ENCODE measurements at places on chromosomes 1 and 21.

DNA sequence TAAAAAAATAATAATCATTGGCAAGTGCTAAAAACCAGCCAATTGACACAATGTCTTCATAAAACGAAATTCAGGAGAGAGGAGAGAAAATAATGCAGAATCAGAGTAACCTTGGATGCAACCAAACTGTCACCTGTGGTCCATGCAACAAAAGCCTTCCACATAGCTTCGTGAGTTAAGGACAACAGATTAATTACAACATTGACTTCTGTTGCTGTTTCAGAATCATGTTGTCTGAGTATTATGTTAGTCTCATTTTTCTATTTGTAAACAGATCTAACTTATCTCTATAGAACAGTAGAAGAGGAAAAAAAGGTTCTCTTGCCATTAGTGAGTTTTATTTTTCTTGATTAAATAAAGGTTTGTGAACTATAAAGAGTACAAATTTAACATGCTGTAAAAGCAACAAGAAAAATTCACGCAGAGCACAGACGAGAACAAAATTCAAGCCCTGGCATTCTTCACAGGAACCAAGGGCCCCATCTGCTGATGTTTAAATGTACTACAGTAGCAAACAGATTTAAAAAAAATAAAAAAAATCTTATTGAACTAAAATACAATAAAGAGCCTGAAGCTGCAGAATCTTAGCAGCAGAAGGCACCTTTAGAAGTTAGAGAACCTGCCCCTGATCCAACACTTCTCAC, 381.1 kb upstream of the PKN2 start:
- DNase-seq, result no peak

DNA sequence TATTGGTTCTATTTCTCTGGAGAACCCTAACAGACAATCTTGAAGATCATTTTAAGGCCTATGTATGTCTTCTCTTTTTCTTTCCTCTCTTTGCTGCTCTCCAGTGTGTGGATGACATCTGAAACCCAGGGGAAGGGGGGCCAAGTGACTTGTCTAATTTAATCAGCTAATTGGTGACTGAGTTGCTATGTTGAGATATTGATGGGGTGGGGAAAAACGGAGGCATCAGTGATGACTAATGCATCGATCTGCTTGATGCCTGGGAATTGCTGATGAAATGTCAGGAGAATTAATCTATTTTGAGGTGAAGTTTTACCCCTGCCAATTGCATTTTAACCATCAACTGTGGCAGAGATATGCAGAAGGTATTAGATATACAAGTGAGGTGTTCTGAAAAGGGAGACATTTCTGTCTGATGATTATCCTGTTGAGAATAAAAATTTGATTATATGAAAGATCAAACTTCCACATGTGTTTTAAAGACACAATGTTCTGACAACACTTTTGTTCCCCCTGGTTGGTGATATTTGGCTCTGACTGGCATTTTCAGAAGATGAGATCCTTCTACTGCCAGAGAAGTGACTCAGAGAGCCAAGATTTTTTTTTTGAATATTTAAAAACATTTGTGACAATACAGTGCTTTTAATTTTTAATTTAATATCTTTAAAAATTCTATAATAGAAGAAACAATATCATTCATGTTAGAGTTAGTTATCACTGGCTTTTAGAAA, 18.7 kb upstream of the PTGFR start:
- DNase-seq, result no peak

DNA sequence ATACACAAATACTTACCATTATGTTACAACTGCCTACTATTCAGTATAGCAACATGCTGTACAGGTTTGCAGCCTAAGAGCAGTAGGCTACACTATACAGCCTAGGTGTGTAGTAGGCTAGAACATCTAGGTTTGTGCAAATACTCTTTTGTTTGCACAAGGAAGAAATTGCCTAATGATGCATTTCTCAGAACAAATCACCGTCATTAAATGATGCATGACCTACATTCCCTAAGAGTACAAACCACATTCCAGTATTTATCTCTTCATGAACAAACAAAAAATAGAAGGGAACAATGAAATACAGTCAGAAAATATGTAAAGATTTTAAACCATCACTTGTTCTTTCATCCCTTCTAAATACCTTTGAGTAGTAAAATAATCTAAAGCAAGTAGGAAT, 109.7 kb upstream of the HP1BP3 start:
- no peak for DNase-seq

GRCh38 chr1:91428182-91428798, 23.7 kb upstream of the HFM1 start:
- no peak for DNase-seq

DNA sequence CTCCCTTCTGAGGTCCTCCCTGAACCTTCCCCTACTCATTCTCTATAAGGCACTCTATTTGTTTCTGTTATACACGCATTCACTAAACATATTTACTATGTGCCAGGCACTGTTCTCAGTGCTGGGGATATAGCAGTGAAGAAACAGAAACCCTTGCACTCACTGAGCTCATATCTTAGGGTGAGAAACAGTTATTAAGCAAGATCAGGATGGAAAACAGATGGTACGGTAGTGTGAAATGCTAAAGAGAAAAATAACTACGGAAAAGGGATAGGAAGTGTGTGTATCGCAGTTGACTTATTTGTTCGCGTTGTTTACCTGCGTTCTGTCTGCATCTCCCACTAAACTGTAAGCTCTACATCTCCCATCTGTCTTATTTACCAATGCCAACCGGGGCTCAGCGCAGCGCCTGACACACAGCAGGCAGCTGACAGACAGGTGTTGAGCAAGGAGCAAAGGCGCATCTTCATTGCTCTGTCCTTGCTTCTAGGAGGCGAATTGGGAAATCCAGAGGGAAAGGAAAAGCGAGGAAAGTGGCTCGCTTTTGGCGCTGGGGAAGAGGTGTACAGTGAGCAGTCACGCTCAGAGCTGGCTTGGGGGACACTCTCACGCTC, 572 bp downstream of the CYB5RL start:
- DNase-seq, result no peak

- DNase-seq, result no peak
Observed at GRCh38 chr1:65595724-65596123, 175.3 kb downstream of the LEPR start.

- no peak for DNase-seq
Observed at GRCh38 chr1:31364561-31365250, 8.2 kb downstream of the FABP3 start.

GRCh38 chr21:46431884-46432488, 26.7 kb upstream of the DIP2A start:
- DNase-seq, result no peak

DNA sequence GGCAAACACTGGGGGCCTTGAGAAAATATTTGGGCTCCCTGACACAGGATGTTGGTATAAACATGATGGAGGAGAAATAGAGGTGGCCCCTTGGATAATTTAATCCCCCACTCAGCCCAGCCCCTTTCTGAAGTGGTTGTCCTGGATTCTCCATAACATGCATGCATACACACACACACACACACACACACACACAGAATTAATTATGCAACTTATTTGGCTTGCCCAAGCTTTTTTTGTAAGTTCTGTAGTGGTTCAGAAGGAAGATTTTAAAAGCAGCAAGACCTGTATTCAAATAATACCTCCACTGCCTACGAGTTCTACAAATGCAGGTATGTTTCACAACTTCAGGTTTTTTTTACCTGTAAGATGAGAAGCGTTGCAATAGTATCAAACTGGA, 15.0 kb downstream of the ATF3 start:
- no peak for DNase-seq

DNA sequence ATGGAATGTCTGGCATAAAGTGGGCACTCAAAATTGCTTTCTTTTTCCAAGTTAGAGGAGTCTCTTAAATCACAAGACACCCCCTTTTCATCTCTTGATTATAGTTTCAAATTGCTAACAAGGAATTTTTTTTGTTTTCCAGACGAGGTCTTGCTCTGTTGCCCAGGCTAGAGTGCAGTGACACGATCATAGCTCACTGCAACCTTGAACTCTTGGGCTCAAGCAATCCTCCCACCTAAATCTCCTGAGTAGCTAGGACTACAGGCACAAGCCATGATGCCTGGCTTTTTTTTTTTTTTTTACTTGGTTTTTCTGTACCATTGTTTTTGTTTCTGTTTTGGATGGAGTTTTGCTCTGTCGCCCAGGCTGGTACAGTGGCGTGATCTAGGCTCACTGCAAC, 20.8 kb downstream of the ZZZ3 start:
- DNase-seq, result no peak

- no peak for DNase-seq
Observed at GRCh38 chr1:205076245-205076761, 8.0 kb downstream of the TMEM81 start.

DNA sequence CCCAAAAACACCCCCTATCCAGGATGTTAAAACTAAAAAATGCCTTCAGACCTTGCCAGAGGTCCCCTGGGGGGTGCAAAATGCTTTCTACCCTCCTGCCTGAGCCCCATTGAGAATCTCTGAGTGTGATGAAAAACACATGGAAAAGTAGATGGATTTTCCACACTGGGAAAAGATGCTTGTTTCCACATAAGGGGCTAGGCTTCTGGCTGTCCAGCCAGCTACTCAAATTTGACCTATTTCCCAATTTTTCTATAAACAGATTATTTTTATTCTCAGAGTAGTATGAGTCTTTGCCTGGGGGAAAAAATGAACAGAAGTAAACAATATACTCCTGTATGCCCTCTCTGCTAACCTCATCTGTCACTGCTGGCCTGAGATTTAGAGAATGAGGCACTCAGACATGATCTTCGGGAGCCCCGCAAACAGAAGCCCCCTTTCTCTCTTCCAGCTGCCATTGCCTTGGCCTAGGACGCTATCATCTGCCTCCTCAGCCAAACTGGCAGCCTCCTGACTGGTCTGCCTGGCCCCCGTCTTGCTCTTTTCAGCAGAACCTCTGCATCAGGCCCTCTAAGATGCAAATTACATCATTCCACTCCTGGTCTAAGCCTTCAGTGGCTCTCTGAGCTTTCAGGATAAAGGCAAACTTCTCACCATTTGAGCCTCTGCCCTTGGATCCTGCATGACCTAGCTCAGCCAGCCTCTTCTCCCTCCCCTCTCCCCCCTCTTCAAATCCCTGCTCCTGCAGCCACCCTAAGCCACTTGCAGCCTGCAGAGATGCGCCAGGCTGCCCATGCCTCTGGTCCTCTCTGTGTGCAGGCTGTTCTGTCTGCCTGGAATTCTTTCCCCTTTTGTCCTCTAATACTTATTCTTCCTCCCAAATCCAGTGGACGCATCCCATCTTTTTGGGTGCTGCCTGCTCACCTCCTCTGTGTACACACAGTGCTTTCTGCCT, 39.7 kb upstream of the TMEM125 start:
- DNase-seq, result no peak

GRCh38 chr1:209805875-209806760, at the start of gene IRF6:
Gene IRF6, minus strand, starts transcription at chr1:209806142. Its CDS starts 4,729 bp downstream, at chr1:209801413.
- DNase-seq, result no peak

DNA sequence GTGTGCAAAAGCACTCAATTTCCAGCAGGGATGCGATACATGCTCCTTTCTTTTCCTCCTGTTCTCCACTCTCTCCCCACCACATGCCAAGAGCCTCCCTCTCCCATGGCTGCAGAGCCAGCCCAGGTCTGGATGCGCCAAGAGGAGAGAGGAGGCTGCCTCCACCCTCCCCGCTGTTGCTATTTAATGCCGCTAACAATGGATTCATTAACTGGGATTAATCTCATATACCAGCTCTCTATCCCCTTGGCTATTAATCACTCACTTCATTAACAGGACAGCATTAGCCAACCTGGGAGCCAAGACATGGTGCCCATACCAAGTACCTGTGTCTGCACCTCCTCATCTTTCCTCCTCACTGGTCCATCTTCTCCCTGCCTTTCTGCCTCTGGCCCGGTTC, 49.1 kb upstream of the SCMH1 start:
- DNase-seq, result no peak

GRCh38 chr1:74502432-74502831, 10.0 kb downstream of the LRRC53 start:
- no peak for DNase-seq

DNA sequence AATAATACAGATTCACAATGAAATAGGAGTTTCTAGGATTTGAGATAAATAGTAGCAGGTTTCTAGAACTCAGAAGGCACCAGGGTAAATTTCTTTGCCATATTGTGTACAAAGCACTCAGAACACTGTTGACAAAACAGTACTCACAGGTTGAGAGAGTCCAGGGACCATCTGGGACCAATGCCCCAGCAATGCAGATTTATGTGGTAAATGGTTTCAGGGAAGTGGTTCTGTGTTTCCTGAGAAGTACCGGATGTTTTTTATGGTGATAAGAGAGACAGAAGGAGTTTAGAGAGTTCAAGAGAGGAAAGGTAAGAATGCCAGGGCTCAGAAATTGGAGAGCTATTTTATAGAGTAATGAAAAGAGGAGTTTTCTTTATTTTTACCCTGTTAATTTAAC, 29.6 kb upstream of the DIPK1A start:
- no peak for DNase-seq

- DNase-seq, result no peak
Observed at GRCh38 chr1:207420109-207420508, 34.0 kb upstream of the CR2 start.

GRCh38 chr21:21963911-21964310, 965.7 kb downstream of the NCAM2 start:
- DNase-seq, result no peak

- DNase-seq, result no peak
Observed at GRCh38 chr21:38255571-38256117, 1.1 kb upstream of the KCNJ15 start.

- no peak for DNase-seq
Observed at GRCh38 chr1:17839641-17840196, 84.6 kb downstream of the ACTL8 start.

DNA sequence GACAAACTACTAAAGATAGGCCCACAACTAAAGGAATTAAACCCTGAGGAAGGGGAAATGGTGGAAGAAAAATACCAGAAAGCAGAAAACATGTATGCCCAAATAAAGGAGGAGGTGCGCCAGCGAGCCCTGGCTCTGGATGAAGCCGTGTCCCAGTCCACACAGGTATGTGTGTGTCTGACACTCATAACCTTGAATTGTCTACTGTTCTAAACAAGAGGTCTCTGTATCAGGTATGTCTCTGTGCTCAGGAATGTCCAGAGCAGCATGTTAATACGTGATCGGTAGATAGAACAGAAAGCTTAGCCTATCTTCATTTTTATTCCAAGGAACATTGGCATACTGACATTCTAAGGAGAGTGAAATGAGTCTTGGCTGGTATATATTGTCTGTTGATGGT, 55.8 kb upstream of the BMP8A start:
- no peak for DNase-seq

- peak; percentile 3 for DNase-seq
Observed at GRCh38 chr1:3069491-3070308, 697 bp downstream of the PRDM16 start.

DNA sequence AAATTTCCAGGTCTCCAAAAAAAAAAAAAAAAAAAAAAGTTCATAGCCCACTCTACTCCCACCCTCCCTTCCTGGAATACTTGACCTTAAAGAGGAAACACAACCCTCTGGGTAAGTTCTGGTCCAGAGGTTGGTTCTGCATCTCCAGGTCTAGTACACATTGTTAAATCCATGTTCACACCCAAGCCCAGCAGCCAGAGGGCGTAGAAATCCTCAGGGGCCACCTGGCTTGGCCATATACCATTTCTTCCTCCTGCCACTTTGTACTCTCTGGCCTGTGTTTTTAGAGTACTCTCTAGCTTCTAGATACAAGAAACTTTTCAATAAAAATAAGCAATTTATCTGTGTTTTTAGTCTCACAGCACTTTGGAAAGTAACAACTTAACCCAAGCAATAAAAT, 89.3 kb downstream of the PHTF1 start:
- no peak for DNase-seq

GRCh38 chr1:26375081-26375480, 2.5 kb upstream of the ZNF683 start:
- DNase-seq, result no peak

- no peak for DNase-seq
Observed at GRCh38 chr21:38468989-38469388, 29.3 kb downstream of the ERG start.

Data from DMS 273 treated with DMSO at 0.1 percent for 48 hours (cell line).